ENCODE measurements at places on chromosomes 3 and 15.

- DNase-seq = no peak
Measured at GRCh38 chr3:47295322-47295721, 12.6 kb downstream of the KLHL18 start.

DNA sequence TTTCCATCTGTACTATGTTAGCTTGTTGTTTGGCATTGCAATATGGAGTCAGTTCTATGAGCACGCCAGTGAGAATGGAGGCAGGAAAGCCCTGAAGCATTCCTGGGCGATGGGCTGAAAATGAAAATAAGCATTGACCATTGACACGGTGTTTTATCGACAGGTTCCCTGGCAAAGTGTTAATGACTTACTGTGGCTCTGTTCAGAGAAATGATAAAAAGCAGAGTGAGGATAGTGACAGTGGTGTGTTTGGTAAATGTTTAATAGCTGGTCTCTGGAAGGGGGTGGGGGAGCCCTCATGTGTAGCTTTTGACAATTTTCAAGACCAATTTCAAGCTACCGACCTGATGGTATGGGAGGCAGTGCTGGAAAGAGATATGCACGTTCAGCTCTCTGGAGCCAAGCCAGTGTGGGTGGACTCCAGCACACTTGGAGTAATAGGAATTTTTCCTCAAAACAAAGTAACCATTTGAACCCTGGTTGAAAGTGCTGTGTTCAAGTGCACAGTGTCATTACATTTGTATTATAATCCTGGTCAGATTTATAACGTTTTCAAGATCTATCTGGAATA, 341.7 kb upstream of the ROBO2 start:
- DNase-seq = no peak

DNA sequence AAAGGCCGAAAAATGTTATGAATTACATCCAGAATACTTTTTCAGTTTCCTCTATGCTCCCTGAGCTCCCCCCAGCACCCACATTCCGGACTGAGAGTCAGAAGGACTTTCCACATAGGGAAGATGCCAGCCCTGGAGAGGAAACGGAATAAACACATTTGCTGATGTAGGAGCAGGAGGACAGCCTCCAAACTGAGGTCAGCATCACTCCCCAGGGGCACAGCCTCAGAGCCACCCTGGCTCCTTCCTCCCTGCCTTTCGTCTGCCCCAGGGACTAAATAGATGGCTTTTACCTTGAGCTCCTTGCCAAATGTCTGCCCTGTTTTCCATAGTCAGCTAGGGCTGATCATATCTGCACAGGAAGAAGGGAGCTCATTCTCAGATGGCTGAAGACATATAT, 22.6 kb upstream of the SLCO2A1 start:
- DNase-seq = no peak

- no peak for DNase-seq
Measured at GRCh38 chr15:80536716-80537115, 132.5 kb downstream of the ARNT2 start.

Measured in stimulated activated CD8-positive, alpha-beta memory T cell treated with anti-CD3 and anti-CD28 coated beads, Interleukin-7, amount 100 ng/mL, for 24 hours (primary cell).